Activated naive CD8-positive, alpha-beta T cell treated with anti-CD3 and anti-CD28 coated beads, Interleukin-2, amount 50 U/mL, for 16 hours (primary cell): ENCODE measurements at places on chromosomes 12 and 14.

DNA sequence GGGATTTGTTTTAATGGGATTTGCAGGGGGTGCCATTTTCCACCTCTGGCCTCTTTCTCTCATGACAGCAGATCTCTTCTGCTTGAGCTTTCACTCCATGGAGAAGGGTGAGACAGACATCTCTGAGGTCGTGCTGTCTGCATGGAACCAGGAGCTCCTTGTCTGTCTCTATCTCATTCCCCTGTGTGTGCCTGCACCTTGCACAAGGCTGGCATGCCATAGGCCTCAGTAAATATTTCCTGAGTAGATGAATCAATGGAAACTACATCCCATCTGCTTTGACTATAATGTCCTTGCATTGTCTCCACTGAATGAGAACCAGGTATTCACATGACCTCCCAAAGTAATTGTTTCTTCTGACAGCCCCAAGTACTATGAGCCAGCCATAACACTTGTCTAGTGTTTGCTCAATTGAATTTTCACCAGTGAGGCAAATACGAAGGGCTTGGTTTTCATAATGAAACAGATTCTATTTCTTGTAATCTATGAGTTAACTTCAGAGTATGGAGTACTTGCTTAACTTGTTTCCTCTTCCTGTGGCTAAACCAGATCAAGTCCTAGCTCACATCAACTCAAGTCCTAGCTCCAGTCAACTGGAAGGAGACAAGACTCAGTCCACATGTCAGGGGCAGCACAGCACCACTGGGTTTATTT lies 32.3 kb downstream of the KCNK13 start:
- DNase-seq: no peak

DNA sequence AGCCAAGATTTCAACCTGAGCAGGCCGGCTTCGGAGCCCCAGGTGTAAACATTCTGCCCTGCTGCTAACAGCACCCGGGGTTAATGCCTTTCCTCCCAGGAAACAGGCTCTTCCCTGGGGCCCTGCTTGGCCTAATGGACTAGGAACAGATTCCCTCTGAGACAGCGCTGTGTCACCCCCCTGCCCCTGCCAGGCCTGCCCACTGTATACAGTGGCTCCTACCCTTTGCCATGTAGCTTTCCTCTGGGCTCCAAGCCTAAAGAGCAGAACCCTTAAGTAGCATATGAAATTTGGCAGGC lies 28.3 kb upstream of the BCDIN3D start:
- DNase-seq: no peak

DNA sequence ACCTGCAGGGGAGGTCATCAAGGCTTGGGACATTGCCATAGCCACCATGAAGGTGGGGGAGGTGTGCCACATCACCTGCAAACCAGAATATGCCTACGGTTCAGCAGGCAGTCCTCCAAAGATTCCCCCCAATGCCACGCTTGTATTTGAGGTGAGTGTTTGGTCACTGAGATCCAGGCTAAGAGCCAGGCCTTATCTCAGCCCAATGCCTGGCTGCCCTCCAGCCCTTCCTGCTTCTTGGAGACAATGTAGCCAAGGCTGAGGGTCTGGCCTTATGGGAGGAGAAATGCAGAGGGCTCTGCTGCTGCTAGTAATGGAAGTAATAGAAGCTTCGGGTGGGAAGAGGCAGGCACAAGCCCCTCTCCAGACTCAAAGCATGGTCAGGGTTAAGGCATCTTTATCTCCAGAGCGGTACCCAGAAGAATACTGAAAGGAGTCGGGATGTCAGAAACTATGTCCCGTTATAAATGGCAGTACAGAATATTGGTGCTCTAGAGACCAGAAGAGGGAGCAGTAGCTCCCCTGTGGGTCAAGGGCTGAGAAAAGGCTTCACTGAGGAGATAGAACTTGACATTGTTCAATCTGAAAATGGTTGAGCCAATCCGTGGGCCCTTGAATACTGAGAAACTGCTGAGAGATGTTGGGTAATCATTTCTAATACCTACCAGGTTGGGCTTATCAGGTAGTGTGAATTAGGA lies 3.1 kb downstream of the FKBP4 start:
- no peak for DNase-seq

GRCh38 chr14:95486875-95487668 lies 29.4 kb downstream of the SYNE3 start:
- DNase-seq: no peak

DNA sequence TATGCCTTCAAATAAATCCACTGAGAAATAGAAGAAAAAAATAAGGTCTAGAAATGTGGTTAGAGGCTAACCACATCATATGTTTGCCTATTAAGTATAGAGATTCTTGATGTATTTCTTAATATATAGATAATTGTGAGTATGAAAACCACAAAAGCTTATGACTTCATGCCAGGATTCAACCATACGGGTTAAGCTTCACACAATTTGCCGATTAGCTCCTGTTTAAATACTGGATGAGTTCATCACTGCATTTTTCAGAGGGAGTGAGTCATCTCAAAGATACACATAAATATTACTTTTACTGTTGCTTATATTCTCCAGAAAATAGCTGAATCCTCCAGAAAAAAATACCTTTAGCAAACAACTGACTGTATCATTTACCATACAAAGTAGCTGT lies 79.6 kb downstream of the RPL10L start:
- no peak for DNase-seq

DNA sequence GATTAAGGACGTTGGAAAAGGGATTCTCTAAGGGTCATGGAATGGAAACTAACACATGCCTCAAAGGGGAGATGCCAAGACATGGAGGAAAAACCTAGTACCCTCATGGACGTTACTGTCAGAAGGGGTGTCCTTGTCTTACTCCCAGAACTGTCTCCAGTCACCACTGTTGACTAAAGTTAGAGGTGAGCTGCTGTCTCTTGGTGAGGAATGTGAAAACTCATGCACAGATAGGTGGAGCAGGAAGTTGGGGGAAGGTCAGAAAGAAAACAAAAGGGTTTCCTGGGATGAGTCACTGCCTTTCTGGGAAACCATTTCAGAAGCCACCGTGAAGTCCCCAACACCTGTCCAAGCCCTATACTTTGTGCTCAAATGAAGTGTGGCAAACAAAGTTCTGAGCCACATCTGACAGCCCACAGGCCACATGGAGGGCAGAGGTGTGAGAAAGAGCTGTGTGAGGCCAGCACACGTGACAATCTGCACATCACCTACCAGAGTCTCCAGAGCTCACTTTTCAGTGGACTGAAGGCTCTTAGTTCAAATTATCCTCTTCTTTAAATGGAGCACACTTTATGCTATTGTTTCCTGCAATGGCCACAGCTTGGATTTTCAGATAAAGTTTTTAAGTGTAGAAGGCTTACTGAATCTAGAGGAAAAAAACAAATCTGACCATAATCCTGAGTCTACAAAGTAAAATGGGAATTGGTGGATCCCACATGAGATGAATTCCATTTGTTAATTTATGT lies 92.9 kb upstream of the EGLN3 start:
- DNase-seq: peak; percentile 31

DNA sequence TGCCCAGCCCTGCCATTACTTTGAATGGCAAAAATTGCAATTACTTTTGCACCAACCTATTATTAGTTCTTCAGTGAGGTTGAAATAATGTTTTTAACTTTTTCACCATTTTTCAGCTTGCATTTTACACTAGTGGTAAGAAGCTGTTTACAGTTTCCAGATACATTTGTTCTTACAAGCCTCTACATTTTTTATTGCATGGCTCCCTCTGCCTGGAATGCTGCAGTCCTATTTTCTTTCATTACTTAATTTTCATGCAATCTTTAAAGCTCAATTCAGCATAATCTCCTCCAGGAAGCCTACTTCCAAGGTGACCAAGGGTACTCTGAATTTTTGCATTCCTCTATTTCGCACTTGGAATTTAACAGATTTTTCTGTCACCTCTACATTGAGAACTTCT lies 33.4 kb downstream of the CCER1 start:
- no peak for DNase-seq

DNA sequence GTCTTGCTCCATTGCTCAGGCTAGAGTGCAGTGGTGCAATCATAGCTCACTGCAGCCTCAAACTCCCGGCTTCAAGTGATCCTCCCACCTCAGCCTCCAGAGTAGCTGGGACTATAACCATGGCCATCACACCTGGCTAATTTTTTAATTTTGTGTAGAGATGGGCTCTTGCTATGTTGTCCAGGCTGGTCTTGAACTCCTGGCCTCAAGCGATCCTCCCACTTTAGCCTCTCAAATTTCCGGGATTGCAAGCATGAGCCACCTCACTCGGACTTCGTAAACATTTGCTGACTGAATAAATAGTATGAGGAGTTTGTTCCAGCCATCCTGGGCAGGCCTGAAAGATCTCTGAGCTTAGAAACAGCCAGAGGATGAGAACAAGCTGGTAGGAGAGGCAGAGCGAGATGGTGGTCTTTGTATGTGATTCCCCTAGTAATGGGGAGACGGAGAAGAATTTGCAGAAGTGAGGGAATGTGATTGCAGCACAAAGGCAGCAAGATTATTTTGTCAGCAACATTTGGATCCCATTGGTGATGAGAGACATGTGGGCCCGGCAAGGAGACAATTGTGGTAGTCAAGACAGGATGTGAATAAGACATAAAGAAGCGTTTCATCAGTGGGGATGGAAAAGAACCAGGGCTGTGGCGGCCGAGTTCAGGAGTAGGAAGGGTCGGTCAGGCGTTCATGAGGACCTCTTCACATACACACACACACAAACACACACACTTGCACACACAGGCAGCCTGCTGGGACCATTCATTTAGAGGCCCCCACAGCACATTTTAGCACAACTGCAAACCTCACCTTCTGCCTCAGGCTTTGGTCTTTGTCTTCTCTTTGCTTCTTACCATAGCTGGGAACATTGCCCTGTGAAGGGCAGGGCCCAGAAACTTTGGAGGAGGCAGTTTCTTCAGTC lies 155.5 kb downstream of the ZFP36L1 start:
- DNase-seq: no peak

DNA sequence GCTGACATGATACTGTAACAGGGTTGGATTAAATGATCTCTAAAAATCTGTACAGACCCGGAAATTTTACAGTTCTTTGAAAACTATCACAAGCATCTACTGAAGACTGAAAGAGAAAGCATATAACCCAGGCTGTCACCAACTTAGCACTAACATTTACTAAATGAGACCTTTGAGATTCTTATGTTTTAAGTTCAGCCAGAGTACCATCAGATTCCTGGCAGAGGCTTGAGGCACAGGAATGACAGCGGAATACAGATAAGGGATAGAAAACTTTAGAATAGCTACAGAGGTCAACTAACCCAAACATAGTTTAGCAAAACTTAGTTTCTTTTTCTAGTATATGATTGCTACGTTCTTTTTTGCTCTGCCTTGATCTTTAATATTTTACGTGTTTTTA lies 91.6 kb upstream of the FERMT2 start:
- no peak for DNase-seq

GRCh38 chr12:47193066-47193465 lies 113.3 kb upstream of the AMIGO2 start:
- no peak for DNase-seq

GRCh38 chr14:99605299-99605961 lies 1.4 kb upstream of the CCDC85C start:
- DNase-seq: peak; percentile 44

- DNase-seq: no peak
Observed at GRCh38 chr12:124737772-124738635, 125.7 kb downstream of the SCARB1 start.

DNA sequence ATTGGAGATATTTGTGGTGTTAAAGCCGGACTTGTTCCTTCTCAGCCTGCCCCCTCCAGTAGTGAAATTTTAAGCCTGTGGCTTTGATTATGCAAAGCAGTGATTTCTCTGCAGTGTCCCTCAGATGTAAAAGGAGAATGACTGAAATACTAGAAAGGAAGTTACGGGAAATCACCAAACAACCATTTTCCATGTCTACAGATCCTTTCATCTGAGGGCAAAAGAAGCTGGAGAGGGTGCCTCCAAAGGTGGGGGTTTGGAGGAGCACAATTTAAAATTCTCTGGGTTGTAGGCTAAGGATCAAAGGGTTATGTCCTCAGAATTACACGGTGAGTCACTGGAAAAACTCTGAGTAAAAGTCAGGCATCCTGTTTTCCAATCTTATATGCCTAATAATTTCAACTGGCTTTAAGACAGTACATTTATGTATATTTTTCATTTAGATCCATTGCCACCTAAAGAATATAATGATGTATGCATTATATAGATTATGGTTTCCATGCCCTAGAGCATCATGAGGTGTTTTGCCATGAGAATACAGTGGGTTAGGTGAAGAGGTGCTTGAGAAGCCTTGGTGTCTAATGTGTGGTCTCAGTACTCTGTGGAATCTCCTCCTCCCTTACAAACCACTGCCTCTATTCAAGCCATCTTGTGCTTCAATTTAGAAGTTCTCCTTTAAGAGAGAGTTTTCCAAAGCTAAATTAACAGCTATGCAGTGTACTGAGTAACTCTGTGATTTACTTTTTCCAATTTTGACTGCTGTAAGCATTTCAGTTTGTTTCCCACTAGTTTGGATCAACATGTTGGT lies 362.1 kb downstream of the RAD51B start:
- no peak for DNase-seq

GRCh38 chr14:50741567-50741966 lies 73.5 kb upstream of the SAV1 start:
- no peak for DNase-seq

GRCh38 chr14:102510616-102511520 lies 1.3 kb upstream of the ANKRD9 start:
- DNase-seq: no peak

GRCh38 chr14:72512281-72512680 lies 381.6 kb downstream of the DPF3 start:
- no peak for DNase-seq

GRCh38 chr14:95174184-95174792 lies 17.0 kb upstream of the DICER1 start:
- DNase-seq: no peak

DNA sequence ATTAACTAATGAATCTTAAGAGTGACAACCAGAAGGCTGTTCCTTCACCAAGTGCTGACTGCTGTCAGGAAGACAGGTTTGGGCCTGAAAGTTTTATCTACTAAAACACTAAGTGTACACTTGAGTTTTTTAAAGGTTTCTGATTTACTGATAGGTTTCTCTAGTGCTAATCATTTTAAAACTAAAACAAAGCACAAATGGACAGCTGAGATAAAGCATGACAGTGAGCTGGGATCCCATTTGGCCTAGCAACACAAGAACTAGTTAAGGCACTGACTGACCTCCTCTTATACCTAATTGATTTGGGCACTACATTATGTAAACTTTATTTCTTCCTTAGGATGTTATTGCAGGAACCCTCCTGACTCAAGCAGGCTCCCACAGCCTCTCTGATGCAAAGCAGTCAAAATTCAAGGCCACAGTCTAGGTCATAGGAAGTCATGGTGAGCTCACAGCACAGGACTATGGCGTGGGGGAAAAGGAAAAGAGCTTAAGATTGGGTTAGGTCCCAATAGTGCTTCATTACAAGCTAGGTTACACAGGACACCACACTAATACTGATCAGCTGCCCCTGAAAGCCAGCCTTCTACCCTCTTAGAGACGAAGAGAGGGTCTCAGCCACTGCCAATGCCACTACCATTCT lies 3.5 kb downstream of the STXBP6 start:
- DNase-seq: no peak

DNA sequence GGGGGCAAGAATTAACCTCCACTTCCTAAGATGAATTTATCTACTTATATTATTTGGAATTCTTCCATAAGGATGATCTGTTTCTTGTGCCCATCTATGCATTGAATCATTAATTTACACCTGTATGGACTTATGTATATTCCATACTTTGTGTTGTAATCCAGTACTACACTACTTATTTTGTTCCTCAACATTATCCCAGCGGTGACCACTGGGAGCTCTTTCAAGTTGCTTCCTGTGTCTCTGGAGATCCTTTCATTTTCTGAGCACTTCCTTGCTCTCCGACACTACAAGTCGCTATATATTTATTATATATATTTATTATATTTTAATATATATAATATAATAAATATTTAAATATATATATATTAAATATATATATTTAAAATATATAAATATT lies 54.9 kb upstream of the SCN8A start:
- DNase-seq: no peak

GRCh38 chr12:34405286-34406227 lies 383.3 kb downstream of the ALG10 start:
- no peak for DNase-seq
